Fibroblast of skin of back (primary cell): ENCODE measurements at places on chromosomes 2 and 18.

- DNase-seq, result peak; percentile 75
Observed at GRCh38 chr2:195619590-195619989, 37.4 kb upstream of the SLC39A10 start.

DNA sequence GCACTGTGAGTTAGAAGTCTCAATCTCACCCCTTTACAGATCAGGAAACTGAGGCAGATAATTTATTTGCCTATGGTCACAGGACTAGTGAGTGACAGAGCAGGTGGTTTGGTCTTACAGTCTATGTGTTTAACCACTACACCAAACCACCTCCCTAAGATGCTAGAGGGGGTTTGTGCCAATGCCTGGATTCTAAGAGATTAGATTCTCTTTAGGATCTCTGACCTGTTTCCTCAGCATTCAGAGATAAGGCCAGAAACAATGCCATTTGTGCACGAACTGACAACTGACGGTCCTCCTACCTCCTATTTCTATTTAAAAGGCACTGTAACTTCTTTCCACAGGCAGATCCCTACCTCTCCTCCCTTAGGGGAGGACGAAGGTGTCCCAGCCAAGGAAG, 2.3 kb upstream of the SLC20A1 start:
- DNase-seq, result no peak

GRCh38 chr18:12883372-12883683, 709 bp downstream of the PTPN2 start:
- no peak for DNase-seq

- peak; percentile 97 for DNase-seq
Observed at GRCh38 chr2:171225302-171225980, 64.7 kb upstream of the TLK1 start.

GRCh38 chr2:29450596-29451222, 335.5 kb downstream of the CLIP4 start:
- DNase-seq, result no peak

GRCh38 chr2:43345391-43345813, 119.0 kb upstream of the ZFP36L2 start:
- peak; percentile 35 for DNase-seq

DNA sequence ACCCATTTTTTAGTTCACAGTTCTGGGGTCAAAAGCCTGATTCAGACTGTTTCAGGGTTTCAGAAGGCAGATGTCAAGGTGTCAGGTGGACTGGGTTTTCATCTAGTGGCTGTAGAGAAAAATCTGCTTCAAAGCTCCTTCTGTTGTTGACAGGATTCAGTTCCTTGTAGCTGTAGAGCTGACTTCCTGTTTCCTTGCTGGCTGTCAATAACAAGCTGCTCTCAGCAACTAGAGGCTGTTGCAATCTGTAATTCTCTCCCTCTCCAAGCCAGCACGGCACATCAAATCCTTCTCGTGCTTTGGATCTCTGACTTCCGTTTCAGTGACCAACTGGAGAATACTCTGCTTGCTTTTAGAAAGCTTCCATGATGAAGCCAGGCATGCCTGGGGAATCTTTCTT, 179.4 kb downstream of the DOK6 start:
- peak; percentile 15 for DNase-seq

GRCh38 chr2:127498386-127498785, 27.9 kb downstream of the IWS1 start:
- no peak for DNase-seq

- peak; percentile 11 for DNase-seq
Observed at GRCh38 chr2:105888625-105889024, 143.9 kb downstream of the NCK2 start.

DNA sequence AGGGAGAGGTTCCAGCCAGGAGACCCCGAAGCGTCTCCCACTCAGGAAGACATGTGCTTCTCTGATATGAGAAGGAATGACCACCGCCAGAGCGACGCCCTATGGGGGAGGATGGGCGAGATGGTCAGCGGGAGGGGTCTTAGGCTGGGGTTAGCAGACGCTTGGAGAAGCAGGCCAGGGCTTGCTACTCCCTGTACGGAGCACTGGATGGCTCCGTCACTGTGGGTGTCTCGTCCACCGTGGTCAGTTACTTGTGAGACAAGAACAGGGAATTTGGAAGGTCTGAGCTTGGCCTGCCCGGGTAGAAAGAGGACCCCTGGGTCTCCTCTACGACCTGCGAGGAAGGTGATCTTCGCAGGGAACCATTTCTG, 39.8 kb downstream of the TMEM18 start:
- DNase-seq, result no peak

- DNase-seq, result no peak
Observed at GRCh38 chr2:240524963-240525718, 32.6 kb downstream of the ANKMY1 start.

GRCh38 chr18:10060469-10060782, 146.6 kb downstream of the VAPA start:
- no peak for DNase-seq

DNA sequence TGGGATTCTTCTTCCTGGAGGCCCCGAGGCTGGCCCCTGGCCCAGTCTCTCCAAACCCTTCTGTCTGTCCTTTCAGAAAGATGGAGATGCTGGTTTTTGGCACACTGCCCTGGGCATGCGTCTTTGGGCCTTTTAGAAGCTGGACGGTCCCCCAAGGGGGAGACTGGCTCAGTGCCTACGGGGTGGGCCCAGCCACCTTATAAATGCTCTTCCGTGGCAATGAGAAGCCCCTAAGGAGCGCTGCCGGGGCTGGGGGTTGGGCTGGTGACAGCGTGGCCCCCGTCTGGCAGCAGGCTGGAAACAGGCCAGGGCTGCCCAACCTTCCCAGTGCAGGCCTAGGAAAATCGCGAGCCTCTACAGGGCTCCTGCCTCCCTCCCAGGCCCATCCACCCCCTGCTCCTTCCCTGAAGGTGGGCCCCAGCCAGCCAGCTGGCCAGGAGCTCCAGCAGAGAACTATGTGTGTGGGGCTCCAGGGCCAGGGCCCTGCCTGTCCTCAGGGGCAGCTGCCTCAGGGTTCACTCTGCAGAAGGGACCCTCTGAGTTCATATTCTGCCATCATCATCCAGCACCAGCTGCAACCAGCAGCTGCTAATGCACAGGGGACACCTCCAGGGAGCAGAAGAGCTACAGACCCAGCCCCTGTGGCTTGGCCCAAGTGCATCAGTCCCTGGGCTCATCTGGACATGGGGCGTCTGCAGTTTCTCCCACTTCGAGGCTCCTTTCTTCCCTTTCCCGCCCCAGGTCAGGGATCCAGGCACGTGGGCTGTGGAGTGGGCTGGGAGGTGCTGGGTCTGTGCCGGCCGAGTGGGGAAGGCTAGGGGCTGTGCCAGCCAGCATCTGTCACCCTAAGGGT, 107.6 kb upstream of the OTOS start:
- DNase-seq, result no peak

GRCh38 chr18:63339920-63340484, 20.4 kb upstream of the BCL2 start:
- DNase-seq, result peak; percentile 49

DNA sequence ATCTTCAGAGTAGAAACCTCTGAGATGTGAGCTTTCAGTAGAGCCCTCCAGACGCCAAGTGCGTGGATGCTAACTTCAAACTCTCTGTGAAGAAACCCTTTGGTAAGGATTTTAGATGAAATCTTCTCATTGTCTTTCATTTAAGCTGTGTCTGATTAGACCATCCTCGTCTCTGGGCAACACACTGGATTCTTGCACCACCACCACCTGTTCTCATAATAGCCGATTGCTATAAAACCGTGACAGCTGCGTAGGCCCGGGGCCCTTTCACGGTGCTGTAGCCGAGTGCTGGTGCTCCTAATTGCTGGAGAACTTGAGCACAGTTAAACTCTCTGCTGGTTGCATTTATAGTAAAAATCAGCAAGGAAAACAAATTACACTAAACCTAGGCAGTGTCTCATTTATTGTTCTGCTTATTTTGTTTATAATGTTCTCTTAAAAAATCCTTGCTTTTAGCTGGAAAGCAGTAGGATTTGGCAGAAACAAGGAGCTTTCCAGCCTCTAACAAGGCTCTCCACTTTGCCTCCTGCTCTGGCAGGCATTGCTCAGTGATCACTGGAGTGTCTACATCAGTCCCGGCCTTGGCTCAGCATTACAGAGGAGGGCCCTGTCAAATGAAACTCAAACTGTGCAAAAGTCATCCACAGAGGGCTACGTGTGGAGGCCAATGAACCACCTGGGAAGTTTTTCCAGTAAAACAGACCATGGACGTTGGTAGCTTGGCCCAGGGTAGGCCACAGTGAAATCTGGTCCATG, 40.9 kb upstream of the MBP start:
- DNase-seq, result no peak

DNA sequence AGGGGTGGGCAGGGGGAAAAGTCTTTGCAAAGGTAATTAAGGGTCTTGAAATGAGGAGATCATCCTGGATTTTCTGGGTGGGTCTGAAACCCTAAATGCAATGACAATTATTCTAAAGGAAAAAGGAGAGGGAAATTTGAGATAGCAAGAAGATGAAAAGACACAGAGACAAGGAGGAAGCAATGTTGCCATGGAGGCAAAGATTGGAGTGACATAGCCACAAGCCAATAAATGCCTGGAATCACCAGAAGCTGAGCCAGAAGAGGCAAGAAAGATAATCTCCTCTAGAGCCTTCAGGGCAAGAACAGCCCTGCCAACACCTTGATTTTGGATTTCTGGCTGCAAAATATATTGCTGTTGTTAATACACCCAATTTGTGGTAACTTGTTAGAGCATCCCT, 1246.3 kb upstream of the PIK3C3 start:
- no peak for DNase-seq

DNA sequence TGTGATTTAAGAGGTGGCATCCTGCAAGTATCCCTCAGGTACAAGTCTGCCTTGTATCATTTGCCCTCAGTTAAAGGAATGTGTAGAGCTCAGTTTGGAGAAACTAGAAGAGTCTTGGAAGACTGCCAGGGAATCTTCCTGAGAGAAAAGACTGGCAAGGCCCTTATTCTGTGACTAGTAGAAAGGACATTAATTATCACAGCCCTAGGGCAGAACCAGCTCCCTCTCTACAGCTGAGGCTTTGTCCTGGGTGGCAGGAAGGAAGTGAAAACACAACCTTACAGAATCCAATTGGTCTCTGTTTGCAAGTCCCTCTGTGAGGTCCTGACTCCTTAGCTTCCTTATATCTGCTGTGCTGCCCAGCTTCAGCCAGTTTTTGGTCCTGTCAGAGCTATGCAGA, 385.9 kb upstream of the CYRIA start:
- no peak for DNase-seq

DNA sequence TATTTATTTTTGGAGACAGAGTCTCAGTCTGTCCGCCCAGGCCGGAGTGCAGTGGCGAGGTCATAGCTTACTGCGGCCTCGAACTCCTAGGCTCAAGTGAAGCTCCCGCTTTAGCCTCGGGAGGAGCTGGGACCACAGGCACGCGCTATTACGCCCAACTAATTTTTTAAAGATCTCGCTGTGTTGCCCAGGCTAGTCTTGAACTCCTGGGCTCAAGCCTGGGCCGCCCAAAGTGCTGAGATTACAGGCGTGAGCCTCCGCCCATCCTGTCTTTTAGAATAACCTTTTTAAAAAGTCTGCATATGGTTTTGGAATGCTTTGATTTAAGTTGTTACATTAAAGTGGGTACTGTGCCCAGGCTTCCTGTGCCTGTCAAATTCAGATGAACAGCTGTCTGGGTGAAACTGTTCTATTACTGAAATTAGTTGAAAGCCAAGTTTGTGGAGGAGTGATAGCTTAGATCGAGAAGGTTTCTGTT, 944 bp downstream of the RAB3GAP1 start:
- peak; percentile 12 for DNase-seq
